ENCODE measurements at places on chromosomes 4 and X.

GRCh38 chrX:123013141-123013540 is 170.9 kb upstream of the GRIA3 start:
- H3K27me3 ChIP-seq, result no peaks in the 10 kb centered on the region
- no peaks in the 10 kb centered on the region for H3K36me3 ChIP-seq
- H3K4me1 ChIP-seq, result no peaks in the 10 kb centered on the region
- DNase-seq, result no peak
- H3K4me3 ChIP-seq, result no peak overlapping the region
- H3K27ac ChIP-seq, result no peak overlapping the region

- H3K27me3 ChIP-seq, result peaks cover 5% of the 10 kb centered on the region
- no peaks in the 10 kb centered on the region for H3K36me3 ChIP-seq
- no peak overlapping the region for H3K4me3 ChIP-seq
These were observed 82.4 kb downstream of the HTRA3 start for GRCh38 chr4:8351931-8352367.

DNA sequence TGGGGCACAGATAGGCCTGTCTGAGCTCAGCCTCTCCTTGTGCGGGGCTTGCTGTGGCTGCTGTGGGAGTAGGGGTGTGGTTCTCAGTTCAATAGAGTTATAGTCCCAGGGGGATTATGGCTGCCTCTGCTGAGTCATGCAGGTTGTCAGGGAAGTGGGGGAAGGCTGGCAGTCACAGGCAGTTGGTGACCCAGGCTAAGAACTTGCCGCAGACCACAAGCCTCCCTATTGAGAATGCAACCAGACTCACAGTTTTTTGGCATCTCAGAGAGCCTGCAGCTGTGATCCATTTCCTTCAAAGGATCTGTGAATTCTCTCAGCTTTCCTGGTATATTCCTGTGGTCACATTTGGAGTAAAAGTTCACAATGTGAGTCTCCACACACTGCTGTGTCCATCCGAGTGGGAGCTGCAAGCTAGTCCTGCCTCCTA is 364.9 kb downstream of the ZNF674 start:
- no peaks in the 10 kb centered on the region for H3K27me3 ChIP-seq
- H3K27ac ChIP-seq, result peak overlapping the region; percentile 47
- no peaks in the 10 kb centered on the region for H3K36me3 ChIP-seq
- no peak overlapping the region for H3K4me3 ChIP-seq
- no peaks in the 10 kb centered on the region for H3K4me1 ChIP-seq

DNA sequence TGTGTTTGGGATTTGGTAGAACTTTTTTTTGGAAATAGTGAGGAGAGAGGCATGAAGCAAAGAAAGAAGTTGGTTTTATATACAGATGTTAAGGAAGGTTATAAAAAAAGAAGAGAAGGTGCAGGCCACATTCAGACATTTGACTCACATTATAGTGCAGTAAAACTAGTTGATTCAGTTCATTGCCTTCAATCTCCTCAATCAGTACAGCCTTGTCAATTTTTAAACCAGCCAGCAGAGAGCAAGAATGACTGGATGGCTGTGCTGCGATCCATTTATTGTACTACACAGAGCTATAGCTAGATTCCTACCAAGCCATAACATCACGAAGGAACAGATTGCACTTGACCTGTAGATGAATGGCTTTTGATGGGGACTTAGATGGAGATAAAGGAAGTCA is 79.7 kb upstream of the LSM6 start:
- H3K27me3 ChIP-seq, result no peaks in the 10 kb centered on the region
- no peak overlapping the region for H3K27ac ChIP-seq
- H3K36me3 ChIP-seq, result no peaks in the 10 kb centered on the region
- H3K4me3 ChIP-seq, result no peak overlapping the region

GRCh38 chr4:116413222-116413621 is 672.2 kb downstream of the TRAM1L1 start:
- no peak overlapping the region for H3K27ac ChIP-seq
- no peak for DNase-seq
- no peak overlapping the region for H3K4me3 ChIP-seq
- H3K27me3 ChIP-seq, result no peaks in the 10 kb centered on the region

DNA sequence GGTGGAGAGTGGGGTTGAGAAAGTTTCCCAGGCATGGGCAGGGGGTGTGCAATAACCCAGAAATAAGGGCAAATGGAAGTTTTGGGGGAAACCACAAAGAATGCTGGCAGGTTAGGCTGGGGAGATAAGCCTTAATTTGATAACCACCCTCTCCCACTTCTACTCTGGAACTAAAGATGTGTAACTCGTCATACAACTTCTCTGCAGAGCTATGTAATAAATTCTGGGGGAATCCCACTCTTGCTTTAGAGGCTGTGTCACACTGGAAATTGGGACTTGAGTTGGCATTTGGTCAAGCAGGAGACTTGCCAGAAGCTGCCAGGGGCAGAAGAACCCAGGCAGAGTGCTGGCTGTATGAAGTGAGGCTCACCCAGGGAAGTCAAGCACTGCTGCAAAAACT is 170.9 kb upstream of the CPEB2 start:
- no peaks in the 10 kb centered on the region for H3K36me3 ChIP-seq
- no peak for DNase-seq
- no peak overlapping the region for H3K27ac ChIP-seq
- H3K4me3 ChIP-seq, result no peak overlapping the region
- no peaks in the 10 kb centered on the region for H3K27me3 ChIP-seq
- peaks cover 45% of the 10 kb centered on the region for H3K4me1 ChIP-seq
